SJSA1 (cell line): ENCODE measurements at places on chromosomes 16 and 17. TPM values are rescaled to one million over a fixed set of nuclear protein-coding genes. Genes with fewer than 3 reads are reported as not detected.

TNFSF13 gene
- total RNA-seq: 0.56 and 1.3 TPM in 2 replicates

SLC38A7 gene
- total RNA-seq: 8.9 and 18.9 TPM in 2 replicates

SLC47A1 gene
- total RNA-seq: not detected in 2 replicates

- DNase-seq: no peak
Observed at GRCh38 chr16:61581417-61582046, 454.7 kb downstream of the CDH8 start.

GRCh38 chr17:74390680-74391653 is 23.7 kb downstream of the GPR142 start:
- no peak for DNase-seq

- DNase-seq: no peak
Observed at GRCh38 chr17:29565643-29566472, 979 bp downstream of the ABHD15 start.

GRCh38 chr16:50709061-50709684 is 15.8 kb downstream of the NOD2 start:
- DNase-seq: no peak

DNA sequence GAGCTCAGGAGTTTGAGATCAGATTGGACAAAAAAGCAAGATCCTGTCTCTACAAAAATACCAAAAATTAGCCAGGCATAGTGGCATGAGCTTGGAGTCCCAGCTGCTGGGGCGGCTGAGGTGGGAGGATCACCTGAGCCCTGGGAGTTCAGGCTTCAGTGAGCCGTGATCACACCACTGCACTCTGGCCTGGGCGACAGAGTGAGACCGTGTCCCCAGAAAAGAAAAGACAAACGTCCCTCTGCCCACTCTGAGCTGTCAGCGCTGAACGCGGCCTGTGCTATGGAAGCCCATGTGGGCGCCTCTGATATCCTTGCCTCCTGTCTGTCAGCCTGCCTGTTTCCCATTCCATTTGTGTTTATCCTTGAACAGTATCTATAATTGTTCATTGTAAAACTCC is 50.7 kb downstream of the FOXK2 start:
- DNase-seq: no peak

- peak; percentile 34 for DNase-seq
Observed at GRCh38 chr16:3131755-3132377, 3.0 kb upstream of the ZNF213 start.
